Skeletal muscle cell (primary cell): ENCODE measurements at places on chromosomes 4 and X.
A peak's percentile ranks its signal among the peaks of the same experiment; 100 is the strongest.

DNA sequence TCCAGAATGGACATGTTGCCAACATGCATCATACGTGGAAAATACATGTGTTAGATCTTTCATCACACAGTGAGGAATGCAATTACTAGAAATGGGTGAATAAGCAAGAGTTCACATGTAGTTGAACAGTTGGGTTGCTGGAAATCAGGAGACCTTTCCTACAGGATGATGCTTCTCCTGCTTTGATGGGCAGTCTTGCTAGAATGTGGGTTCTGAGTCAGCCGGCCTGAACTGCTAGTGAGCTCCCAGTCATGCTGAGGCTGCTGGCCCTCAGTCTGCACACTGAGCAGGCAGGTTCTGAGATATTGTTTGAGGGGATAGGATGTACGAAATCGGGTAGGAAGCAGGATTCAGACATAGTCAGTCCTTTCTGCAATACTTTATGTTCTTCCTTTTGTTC, 20.2 kb downstream of the MSL3 start:
- DNase-seq: no peak

DNA sequence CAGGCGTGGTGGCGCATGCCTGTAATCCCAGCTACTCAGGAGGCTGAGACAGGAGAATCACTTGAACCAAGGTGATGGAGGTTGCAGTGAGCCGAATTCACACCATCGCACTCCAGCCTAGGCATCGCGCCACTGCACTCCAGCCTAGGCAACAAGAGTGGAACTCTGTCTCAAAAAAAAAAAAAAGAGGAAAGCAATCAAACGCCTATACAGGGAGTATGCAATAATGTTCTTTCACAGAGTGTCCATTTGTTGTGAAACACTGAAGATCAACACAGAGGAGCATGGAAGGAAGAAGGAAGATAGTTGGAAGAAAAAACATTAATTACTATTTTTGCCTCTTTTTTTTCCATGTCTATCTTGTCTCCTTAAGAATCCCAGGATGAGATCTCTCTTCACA, 113.4 kb downstream of the FBXO8 start:
- no peak for DNase-seq

GRCh38 chrX:106917830-106918500, 2.2 kb upstream of the CLDN2 start:
- DNase-seq: peak; percentile 68

GRCh38 chr4:148065075-148065474, 333.2 kb downstream of the ARHGAP10 start:
- DNase-seq: peak; percentile 38

GRCh38 chr4:164212714-164213113, 541.2 kb upstream of the SMIM31 start:
- no peak for DNase-seq

DNA sequence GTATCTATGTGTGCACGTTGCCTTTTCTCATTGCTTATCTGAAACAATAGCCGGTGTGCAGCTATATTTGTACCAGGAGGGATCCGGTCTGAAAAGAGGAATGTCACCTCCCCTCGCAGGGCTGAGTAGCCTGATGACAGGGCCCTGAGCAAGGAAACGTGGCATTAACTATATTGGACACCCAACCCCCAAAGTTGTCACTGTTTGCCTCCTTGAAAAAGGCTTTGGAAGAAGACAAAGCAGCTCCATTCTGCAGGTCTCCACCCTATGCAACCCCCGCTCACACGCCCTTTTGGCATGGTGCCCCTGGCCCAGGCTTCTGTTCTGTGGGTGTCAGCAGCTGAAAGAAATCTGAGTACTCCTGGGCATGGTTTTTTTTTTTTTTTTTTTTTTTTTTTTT, 8.2 kb downstream of the PRRG3 start:
- DNase-seq: peak; percentile 4

DNA sequence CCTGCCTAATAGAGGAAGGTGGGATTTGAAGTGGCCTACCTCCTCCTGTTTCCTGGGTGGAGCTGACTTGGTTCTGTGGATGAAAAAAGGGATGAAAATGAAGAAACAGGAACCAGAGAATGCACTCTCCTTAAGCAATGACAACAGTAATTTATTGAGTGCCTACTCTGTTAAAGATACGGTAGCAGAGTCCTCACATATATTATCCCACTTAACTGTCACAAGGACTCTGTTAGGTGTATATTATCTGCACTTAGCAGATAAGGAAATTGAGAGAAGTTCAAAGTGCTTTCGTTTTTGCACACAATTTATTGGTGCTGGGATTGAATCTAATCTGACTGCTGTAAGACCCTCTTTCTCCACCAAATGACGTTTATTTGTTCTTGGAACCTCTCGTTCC, 301.2 kb downstream of the PACRGL start:
- no peak for DNase-seq

GRCh38 chr4:38654273-38654672, 9.7 kb upstream of the KLF3 start:
- no peak for DNase-seq

GRCh38 chr4:23857367-23857959, 32.4 kb downstream of the PPARGC1A start:
- no peak for DNase-seq

DNA sequence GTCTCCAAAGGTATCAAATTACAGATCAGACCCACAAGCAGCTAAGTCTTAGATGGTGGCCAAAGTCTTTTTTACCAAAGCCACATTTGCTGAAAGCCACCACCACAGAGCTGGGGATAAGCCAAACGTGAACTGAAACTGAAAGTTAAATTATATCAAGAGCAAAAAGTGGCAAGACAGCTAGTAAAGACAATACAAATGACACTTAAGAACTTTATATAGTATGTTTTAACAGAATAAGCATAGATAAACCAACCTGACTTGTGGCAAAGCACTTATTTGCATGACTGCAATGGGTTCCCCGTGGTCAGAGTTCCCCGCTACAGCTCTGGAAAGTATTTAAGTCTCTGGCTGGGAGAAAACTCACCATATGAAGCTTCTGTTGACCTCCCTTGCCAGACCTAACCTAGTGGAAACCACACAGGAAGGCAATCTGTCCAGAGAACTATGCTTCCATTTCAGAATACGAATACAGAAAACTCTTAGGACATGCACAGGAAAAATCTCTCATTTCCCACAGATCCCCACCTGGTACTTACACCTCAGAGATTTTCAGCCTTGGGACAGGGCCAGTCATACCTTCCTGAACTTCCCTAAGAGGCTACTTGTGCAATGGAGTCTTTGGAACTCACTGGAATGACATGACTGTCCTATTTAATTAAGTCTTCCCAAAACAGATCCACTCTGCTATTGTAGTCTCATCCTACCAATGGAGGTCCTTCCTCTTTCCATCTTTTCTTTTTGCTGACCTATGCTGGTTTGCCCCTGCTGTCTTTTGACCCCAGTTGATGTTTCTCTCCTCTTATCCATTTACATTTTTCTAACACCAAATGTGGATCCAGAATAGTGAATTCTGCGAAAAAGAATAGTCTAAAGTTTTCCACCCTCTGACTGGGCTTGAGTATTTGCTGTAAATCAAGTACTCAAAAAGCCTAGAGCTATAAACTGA, 225.1 kb downstream of the NR3C2 start:
- DNase-seq: no peak
